Head of caudate nucleus (tissue), 42 donors: ENCODE measurements at places on chromosomes 7 and 10.

GRCh38 chr7:119270644-119271043 is 1002.3 kb upstream of the KCND2 start:
- DNase-seq = no peak

- DNase-seq = no peak
Measured at GRCh38 chr10:60942134-60942787, 1.7 kb downstream of the RHOBTB1 start.

GRCh38 chr7:115911465-115911864 is 119.1 kb downstream of the TFEC start:
- DNase-seq = no peak

GRCh38 chr10:98101366-98101765 is 33.1 kb upstream of the R3HCC1L start:
- no peak for DNase-seq

DNA sequence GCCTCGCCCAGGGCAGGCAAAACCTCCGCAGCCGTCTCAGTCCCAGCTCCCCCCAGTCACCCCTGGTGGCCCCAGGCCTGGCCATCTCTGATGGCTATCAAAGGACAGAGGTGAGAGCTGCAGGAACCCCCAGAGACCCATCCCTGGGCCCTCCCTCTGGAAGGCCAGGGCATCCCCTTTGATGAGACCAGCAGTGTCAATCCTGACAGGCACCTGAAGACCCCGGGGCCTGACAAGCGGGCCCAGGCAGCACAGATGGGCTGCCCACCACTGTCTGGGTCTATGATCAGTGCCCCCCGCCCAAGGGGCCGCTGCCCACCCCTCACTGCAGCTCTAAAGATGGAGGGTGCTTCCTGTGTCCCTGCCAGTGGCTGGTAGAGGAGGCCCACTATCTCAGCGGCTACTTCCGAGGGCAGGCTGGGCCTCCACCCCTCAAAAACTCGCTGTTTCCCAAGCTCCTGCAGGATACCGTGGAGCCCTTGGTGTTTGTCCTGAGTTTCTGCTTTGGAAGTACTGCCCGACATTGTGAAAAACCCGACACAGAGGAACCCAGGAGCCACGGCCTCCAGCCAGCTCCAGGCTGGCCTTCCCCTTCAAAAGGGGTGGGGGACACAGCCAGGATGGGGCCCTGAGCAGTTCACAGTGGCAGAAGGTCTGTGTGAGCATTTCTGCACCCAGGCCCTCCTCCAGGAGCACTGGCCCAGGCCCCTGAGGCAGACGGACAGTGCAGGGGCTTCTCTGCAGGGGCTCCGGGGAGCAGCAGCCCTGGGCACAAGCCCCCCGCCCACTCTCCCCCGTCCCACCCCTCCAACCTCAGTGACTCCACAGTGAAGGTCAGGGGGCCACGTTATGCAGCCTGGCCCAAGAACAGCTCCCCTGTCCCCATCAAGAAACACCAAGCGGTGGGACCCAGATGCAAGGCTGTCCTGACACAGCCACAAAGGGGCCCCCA is 99.2 kb downstream of the PDGFA start:
- no peak for DNase-seq

- no peak for DNase-seq
Measured at GRCh38 chr10:44714451-44714850, 196.7 kb upstream of the TMEM72 start.

- no peak for DNase-seq
Measured at GRCh38 chr10:89301721-89302445, at the start of gene IFIT2. IFIT2 (plus strand) TSS chr10:89302046; CDS start chr10:89302124, 78 bp downstream.

DNA sequence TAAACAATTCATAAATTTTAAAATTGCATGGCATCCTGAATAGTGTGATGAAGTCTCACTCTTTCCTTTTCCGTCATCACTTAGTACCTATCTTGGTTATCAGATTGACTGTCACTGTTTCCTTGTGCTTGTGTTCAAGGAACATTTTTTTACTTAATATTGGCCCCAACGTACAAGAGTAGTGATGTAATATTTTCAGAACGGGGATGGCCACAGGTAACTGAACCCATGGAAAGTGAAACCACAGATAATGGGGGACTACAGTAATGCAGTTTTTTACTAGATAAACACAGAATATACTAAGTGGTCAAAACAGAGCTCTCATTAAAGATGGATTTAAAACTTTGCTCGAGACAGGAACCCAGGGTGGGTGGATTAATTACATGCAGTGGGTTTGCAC is 85.4 kb downstream of the MACC1 start:
- no peak for DNase-seq

- no peak for DNase-seq
Measured at GRCh38 chr10:74460812-74461211, 309.8 kb downstream of the ADK start.

GRCh38 chr7:97801108-97801507 is 69.2 kb downstream of the TAC1 start:
- no peak for DNase-seq

GRCh38 chr7:80480566-80480965 is 31.3 kb downstream of the GNAT3 start:
- DNase-seq = no peak

- DNase-seq = no peak
Measured at GRCh38 chr7:70178787-70179186, 580.5 kb downstream of the AUTS2 start.

- no peak for DNase-seq
Measured at GRCh38 chr10:35898716-35899440, 256.8 kb upstream of the FZD8 start.

DNA sequence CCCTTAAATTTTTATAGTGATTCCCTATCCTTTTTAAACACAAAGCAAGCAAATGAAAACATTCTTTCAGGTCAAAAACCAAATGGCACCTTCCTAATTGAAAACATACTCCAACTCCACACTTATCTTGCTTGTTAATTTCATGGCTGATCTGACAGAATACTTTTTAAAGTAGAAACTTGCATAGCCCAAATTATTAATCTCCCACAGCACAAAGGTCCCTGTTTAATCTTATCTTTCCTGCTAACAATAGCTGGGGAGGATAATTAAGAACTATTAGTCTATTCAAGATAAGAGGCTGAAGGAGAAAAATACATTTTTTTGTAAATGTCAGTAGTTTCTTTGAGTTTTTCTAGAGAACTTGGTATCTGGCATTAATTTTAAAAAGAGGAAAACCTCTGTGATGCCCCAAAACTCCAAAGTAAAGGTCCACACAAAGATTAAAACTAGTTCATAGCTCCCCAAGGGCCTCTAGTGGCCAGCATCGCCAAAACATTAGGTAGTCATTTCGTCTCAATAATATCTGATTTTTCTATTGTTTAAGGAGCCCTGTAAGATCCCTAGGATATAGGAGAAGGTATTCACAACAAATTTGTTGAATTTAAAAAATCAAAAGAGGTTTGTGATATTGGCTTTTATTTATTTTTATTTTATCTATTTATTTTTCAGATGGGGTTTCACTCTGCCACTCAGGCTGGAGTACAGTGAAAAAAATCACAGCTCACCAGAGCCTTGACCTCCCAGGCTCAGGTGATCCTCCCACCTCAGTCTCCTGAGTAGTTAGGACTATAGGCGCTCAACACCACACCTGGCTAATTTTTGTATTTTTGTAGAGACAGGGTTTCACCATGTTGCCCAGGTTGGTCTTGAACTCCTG is 14.7 kb downstream of the CDNF start:
- DNase-seq = no peak

- no peak for DNase-seq
Measured at GRCh38 chr7:107968449-107968848, 34.5 kb downstream of the LAMB1 start.

DNA sequence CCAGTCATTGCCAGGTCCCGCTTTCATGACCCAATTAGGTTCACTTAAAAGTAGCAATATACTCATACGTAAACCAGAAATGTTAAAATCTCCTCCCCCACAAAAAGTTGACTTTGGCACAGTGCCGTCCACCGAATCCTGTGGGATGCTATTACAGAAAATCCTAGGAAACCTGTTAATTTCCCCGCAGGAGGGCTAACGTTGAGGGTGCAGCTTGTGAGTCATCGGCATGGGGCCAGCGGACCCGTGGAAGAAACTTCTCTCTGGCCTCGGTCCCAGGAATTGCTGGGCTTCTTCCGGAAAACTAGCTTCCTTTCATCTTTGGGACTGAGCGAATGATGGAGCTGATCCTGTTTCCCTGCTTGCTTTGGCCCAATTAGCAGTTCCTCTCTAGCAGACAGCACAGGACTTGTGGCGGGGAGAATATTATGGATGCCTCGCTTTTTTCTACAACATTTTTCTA is 13.5 kb downstream of the CRYGN start:
- DNase-seq = no peak

- no peak for DNase-seq
Measured at GRCh38 chr10:131869344-131869743, 31.5 kb upstream of the PPP2R2D start.

DNA sequence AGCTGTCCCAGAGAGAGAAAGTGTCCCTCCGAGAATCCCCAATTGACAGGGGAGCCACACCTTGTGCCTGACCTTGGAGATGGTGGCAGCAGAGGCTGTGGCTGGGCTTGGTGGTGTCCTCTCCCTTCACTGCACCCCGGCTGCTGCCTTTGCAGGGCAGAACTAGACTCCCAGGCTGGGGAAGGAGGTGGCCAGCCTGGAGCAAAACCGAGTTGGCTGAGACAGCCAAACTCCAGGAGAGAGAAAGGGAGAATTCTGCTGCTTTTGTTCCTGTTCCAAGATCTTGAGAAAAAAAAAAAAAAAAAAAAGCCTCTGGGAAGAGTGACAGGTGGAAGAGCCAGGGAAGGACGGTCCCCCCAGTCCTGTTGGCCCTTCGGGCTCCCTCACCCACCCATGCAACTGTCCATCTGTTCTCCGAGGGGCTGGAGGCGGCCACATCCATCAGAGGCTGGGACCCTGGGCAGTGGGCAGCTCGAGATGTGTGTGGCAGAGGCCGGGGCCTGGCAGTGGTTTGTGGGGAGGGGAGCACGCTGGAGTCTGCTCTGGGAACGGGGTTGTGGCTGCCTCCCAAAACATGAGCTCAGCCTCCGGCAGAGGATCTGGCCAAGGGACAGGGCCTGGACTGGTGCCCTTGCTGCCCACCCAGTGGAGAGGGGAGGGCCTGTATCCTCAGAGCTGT is 35.5 kb downstream of the CLIP2 start:
- peak; percentile 86 for DNase-seq

- DNase-seq = no peak
Measured at GRCh38 chr10:13686331-13686752, 99.6 kb downstream of the PRPF18 start.

- DNase-seq = no peak
Measured at GRCh38 chr7:139758388-139758787, 19.4 kb downstream of the HIPK2 start.

GRCh38 chr10:125006921-125007426 is 65.1 kb downstream of the ZRANB1 start:
- peak; percentile 29 for DNase-seq

DNA sequence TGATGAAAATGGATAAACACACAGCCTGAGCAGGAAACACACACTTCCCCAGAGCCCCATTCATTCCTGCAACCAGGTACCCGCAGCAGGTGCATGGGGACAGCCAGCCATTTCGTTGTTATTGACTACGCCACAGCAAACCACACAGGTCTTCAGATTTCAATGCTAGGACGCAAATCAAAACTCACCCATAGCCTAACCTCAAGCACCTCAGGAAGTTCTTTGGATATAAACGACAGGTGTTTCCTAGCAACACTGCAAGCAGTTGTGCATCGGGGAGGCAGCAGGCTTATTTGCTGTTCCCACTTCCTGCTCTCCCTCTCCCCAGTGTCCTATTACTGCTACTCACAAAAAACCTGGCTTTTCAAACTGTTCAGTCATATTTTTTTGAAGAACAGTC is 176.5 kb upstream of the FRMD4A start:
- DNase-seq = no peak

DNA sequence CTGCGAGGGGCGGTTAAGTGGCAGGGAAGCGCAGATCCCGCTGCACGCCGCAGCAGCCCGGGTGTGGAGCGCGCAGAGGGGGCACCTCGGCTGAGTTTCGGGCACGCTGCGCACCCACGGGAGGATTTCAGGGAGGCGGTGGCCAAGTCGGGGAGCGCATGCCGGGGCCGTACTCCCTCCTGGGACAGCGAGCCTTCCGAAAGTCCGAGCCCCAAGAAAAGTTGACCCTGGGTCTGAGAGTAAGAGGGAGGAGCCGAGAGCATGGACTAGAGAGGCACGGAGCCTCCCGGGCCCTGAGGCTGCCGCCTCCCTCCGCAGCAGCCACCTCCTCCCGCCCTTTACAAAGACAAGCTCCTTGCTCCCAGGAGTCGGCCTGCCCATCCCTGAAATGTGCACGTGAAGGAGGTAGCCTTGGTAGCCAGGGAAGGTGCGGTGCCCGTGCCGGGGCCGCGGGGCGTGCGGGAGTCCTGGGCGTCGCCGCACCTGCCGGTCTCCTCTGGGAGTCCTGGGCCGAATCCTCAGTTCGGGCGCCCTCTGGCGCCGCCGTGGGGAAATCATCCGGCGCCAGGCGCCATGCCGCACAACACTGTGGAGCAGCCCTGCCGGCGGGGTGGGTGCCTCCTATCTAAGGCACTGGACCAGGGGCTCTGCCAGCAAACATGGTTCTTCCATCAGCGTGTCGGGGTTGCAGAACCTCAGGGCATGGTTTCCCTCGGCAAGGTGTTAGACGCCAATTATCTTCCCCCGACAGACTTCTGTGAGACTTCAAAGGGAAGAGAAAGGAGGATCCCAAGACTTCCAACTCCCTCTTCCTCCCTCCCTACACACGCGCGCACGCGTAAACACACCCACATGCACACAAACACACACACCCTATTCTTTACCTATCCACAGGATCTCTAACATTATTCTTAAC is 104.0 kb downstream of the TRIL start:
- DNase-seq = peak; percentile 88

DNA sequence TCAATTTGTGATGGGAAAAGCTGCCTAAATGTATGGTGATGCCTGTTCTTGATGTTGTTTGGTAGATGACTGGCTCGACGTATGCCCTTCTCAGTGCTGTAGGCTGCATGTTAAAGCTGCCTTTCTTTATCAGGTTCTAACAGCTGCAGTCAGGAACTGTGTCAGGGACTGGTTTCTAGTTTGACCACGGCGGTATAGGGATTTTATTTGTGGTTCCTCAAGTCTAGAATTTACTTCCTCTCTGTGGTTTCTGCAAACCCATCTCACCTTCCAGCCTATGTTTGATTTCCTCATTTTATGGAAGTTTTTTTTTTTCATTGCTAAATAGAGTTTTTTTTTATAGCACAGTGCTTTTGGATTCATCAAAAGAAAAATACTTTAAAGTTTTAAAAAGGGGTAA is 26.5 kb downstream of the LMTK2 start:
- DNase-seq = no peak

- DNase-seq = no peak
Measured at GRCh38 chr7:155073922-155074321, 3.8 kb downstream of the HTR5A start.

GRCh38 chr7:985915-986741 is 3.1 kb downstream of the CYP2W1 start:
- no peak for DNase-seq

- DNase-seq = no peak
Measured at GRCh38 chr10:12800302-12800701, 201.2 kb downstream of the CCDC3 start.

DNA sequence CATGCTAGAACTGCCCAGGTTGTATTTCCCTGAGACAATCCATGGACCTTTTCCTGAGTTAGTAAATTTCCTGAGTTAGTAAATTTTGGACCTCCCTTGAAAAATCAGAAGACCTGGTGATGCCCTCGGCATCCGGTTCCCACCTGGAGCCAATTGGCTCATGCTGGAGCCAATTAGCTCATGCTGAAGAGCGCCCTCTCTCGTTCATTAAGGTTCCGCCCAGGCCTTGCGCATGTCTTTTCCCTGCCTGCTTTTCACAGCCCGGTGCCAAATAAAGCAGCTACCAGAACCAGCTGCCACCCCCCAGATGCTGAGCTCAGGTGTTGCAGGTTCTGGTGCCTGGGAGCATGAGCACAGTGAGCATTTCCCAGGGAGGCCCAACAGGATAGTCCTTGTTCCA is 96.2 kb downstream of the APBB1IP start:
- no peak for DNase-seq
